ENCODE measurements at places on chromosomes 7 and 10.

- no peak for DNase-seq
These were observed 24.3 kb downstream of the PTPN12 start for GRCh38 chr7:77561352-77561751.

- DNase-seq = no peak
These were observed 250.6 kb upstream of the GPR26 start for GRCh38 chr10:123415523-123415922.

- DNase-seq = no peak
These were observed 148.4 kb downstream of the SEMA3D start for GRCh38 chr7:85038466-85038865.

GRCh38 chr7:100974021-100974420 is 4.7 kb downstream of the MUC12 start:
- DNase-seq = no peak

GRCh38 chr7:1651031-1651446 is 19.0 kb upstream of the ELFN1 start:
- no peak for DNase-seq

DNA sequence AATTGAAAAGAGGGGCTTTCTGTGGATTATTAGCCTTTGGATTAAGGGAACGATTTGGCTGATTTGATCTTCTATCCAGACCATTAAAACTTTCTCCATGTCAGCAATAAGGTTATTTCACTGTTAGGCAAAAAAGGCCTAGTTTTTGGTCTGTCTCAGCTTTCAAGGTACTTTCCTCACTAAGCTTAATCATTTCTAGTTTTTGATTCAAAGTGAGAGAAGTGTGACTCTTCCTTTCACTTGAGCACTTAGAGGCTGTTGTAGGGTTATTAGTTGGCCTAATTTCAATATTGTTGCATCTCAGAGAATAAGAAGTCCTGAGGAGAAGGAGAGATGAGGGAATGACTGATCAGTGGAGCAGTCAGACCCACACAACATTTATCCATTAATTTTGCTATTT is 596.0 kb upstream of the TPK1 start:
- no peak for DNase-seq

All from ACHN (cell line).